NCI-H2171 treated with DMSO at 0.1 percent for 48 hours (cell line): ENCODE measurements at places on chromosomes 11 and 22.

DNA sequence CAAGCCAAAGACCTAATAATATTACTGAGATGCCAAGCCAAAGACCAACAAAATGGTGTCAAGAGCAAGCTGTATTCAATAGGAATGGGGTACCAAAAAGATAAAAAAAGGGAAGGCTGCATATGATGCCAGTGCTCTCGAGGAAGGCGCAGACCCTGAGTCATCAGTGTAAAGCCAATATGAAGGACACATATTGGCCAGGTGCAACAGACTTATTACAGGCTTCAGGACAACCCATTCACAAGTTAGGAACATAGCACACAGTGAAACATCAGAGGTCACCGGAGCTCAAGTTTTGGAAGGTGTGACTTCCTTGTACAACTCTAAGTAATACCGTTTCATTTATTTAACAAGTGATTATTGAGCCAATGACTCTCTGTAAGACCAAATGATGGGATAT lies 58.1 kb downstream of the AMBRA1 start:
- DNase-seq: no peak

DNA sequence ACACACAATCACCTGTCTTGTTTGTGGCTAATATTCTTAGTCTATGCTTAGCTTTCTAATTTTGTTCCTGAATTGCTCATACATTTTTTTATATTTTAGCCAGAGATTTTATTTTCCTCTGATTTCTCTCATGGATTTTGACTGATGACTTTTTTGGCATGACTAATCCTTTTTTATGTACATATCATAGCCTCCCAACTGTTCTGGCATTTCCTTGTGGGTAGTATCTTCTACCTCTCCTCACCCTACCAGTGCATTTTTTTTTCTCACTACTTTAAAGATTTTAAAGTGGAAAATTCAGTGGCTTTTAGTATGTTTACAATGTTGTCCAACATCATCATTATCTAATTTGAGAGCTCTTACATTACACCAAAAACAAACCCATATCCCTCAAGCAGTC lies 84.4 kb upstream of the TENM4 start:
- DNase-seq: no peak

- peak; percentile 47 for DNase-seq
These were observed 74.7 kb downstream of the SC5D start for GRCh38 chr11:121367001-121367843.

DNA sequence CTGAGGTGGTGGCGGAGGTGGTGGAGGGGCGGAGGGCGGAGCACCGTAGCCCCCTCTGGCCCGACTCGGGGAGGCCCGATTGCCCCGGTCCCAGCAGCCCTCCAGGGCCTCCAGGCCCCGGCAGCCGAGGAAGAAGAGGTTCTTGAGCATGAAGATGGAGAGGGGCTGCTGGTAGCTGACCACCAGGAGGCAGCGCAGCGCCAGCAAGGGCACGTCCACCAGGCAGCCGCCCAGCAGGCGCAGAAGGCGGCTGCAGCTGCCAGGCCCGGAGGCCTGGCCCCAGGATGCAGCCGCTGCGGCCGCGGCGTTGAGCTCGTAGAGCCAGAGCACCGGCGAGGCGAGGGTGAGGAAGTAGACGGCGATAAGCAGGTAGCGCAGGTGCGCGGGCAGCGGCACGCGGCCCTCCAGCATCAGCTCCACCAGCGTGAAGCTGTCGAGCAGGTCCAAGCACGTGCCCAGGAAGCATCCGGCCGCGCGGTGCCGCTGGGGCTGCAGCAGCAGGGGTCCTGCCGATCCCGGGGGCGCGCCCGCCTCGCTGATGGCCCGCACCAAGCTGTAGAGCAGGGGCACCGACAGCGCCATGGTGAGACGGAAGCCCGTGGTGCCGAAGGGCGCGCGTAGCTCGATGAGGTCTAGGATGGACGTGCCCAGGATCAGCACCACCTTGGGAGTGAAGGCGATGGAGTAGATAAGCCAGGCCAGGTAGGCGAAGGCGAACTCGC lies 1.5 kb downstream of the TMEM121B start:
- DNase-seq: no peak

DNA sequence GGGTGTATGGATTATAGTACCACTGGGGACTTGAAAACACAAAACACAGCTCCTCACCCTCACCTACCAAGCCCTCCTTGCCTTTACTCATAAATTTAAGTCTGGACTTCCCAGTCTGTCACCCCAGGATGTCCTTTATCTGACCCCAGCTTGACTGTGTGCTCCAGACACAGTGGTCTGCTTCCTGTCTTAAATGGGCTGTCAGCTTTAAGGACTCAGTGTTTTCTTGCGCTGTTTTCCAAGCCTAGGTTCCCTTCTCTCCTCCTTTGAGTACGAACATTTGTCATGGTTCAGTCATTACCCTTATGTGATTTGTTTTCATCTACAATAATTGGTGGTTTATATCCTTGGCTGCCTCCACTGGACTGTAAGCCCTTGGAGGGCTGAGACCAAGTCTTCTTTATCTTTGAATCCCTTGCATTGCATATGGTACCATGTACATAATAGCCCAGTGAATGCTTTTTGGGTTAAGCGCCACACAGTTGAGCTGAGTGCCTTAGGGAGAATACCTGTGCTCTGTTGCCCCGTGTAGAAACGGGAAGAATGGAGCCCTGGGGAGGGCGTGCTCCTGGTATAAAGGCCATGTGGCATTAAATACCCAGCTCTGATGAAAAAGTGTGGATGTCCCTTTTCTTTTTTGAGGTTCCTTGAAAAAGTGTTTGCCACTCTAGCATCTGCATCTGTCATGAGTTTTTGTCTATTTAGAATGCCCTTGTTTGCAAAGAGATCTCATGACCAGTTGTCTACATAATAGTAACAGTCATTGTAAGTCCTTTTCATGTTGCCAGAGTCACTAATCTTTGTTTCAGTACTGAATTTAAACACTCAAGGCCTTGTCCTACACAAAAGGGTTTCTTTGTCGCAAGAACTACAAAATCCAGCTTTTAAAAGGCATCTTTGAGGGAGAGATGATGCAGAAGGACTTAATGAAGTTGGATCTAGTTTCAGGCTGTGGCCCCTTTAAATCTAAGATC lies 14.0 kb downstream of the PANX1 start:
- no peak for DNase-seq
